Mesendoderm (in vitro differentiated cells): ENCODE measurements at places on chromosomes 4 and X.

- no peak for DNase-seq
Observed at GRCh38 chrX:122418758-122419157, 765.3 kb upstream of the GRIA3 start.

- DNase-seq = no peak
Observed at GRCh38 chrX:149476513-149476912, 28.6 kb downstream of the IDS start.

- no peak for DNase-seq
Observed at GRCh38 chr4:187921946-187922623, 73.5 kb upstream of the ZFP42 start.

- DNase-seq = no peak
Observed at GRCh38 chrX:99495453-99495852, 914.6 kb downstream of the PCDH19 start.

- no peak for DNase-seq
Observed at GRCh38 chrX:110123331-110123782, 120.4 kb downstream of the TMEM164 start.

GRCh38 chr4:122309988-122310626 is 68.7 kb upstream of the ADAD1 start:
- DNase-seq = peak; percentile 26

DNA sequence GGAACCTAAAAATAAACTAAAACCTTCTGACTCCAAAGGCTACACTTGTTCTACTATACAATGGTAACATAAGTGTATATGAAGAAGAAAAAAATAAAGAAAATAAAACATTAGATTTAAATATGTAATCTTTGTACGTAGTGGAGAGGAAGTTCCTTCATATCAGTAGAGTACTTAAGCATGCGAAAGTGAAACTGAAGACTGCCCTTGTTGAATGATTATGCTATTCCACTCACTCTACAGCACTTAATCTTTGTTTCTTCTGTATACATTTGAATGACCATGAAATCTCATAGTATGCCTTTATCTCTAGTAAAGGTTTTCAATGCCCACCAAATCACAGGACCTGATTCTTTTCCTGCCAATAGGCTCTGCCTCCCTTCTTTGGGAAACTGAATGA is 78.9 kb downstream of the NDST3 start:
- no peak for DNase-seq

DNA sequence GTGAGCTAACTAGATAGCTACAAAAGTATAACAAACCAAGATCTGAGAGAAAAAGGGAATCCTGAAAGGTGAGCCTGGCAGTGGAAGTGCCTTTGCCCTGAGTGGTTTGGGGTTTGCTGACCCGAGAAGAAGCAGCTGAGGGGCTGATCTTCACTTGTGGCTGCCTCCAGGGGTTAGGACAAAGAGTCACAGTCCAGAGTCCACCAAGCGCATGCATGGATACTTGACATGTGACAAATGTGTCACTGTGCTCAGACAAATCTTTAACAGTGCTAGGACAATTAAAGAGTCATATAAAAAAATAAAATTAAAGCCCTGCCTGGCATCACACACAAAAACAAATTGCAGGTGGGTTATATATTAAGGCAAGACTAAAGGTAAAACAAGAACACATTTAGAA is 26.4 kb downstream of the HMGB3 start:
- DNase-seq = no peak

GRCh38 chr4:151987606-151988005 is 226.8 kb upstream of the GATB start:
- no peak for DNase-seq

DNA sequence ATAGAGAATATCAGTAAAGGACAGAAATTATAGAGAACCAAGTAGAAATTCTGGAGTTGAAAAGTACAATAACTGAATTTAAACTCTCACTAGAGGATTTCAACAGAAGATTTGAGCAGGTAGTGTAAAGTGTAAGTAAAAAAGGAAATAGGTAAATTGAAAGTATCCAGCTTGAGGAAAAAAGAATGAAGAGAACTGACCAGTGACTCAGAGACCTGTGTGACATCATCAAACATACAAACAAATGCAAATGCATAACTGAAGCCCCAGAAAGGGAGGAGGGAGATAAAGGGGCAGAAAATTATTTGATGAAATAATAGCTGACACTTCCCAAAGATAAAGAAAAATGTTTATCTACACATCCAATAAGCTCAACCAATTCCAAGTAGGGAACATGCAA is 8.3 kb upstream of the SPON2 start:
- DNase-seq = no peak

DNA sequence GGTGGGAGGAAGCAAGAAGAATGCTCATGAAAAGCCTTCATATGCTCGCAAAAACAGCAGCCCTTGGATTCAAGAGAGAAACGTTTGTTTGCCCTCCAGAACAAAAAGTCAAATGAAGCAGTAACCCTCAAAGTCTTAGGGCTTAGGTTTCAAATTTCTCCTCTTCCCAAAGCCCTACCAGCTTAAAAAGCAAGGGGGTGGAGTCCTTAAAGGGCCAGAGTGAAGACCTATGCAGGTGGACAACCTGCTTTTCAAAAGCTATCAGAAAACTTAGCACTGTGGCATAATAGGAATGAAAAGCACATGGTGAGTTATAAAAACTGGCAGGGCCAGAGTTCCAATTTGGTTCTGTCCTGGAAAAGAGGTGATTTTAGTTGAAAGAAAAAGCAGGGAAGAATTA is 253.3 kb downstream of the NAP1L3 start:
- DNase-seq = no peak

- no peak for DNase-seq
Observed at GRCh38 chr4:34371676-34372075, 1872.6 kb downstream of the ARAP2 start.
